ENCODE measurements at places on chromosomes 6 and 20.

- DNase-seq = no peak
Measured at GRCh38 chr6:34462551-34462971, 3.3 kb upstream of the PACSIN1 start.

DNA sequence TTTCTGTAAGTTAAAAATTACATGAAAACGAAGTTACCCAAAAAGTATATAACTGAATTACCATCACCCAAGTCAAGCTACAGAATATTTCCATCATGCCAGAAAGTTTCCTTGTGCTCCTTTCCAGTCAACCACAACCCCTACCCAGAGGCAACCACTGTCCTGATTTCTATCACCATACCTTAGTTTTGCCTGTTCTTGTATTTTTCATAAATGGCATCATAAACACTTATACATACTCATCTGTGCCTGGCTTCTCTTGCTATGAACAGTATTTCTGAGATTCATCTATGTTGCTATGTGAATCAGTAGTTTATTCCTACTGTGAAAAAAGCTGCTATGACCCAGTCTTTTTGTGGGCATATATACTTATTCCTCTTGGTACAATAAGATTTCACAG lies 7.4 kb downstream of the FKBP5 start:
- DNase-seq = no peak

DNA sequence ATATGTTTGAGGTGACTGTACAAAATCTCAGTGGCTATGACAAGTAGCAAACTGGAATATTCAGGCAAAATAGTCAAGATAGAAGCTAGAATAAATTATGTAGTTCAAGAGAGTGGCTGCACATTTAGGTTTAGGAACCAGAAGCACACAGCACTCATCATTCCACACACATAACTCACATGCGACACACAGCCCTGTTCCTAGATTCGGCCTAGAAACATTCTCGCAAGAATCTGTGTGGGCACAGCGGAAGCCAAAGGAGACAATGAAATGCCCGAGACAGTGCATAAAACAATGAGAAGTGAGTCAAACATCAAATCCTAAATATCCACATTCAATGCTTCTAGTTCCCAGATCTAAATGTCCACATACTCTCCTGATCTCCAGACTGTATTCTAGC lies 9.5 kb upstream of the SUPT3H start:
- DNase-seq = no peak

GRCh38 chr20:12750221-12750620 lies 258.6 kb upstream of the SPTLC3 start:
- DNase-seq = no peak

- DNase-seq = no peak
Measured at GRCh38 chr20:43322851-43323250, 133.1 kb upstream of the PTPRT start.

Data from T-helper 17 cell (primary cell).